ENCODE measurements at places on chromosomes 4 and X. TPM values are rescaled to one million over a fixed set of nuclear protein-coding genes. Genes with fewer than 3 reads are reported as not detected.

GRCh38 chrX:28628120-28628519, 40.9 kb downstream of the IL1RAPL1 start:
- DNase-seq = no peak

- no peak for DNase-seq
These were observed 21.2 kb upstream of the VCX2 start for GRCh38 chrX:8192276-8192675.

GRCh38 chr4:73646117-73646516, 25.9 kb upstream of the RASSF6 start:
- DNase-seq = no peak

GRCh38 chr4:107283587-107284559, 247.8 kb upstream of the DKK2 start:
- peak; percentile 50 for DNase-seq

- no peak for DNase-seq
These were observed 90.8 kb upstream of the NAP1L5 start for GRCh38 chr4:88788424-88788823.

SHROOM4 gene
- total RNA-seq = 5.3 TPM

GRCh38 chr4:70768301-70768948, 46.7 kb downstream of the RUFY3 start:
- DNase-seq = no peak

SMIM43 gene
- total RNA-seq = 0.30 TPM

Data from skin of body (tissue), 3 donors.